ENCODE measurements at places on chromosomes 13 and 19. TPM values are rescaled to one million over a fixed set of nuclear protein-coding genes. Genes with fewer than 3 reads are reported as not detected.

Gene C19orf33
- 54.0 TPM for polyA plus RNA-seq

Gene VSTM2B
- polyA plus RNA-seq: not detected

Gene PLPP2
- 36.3 TPM for polyA plus RNA-seq

Gene C19orf53
- polyA plus RNA-seq: 239 TPM

Gene ZNF728
- polyA plus RNA-seq: not detected

Gene SPRED3
- polyA plus RNA-seq: 7.0 TPM

Gene RBM26
- 10.8 TPM for polyA plus RNA-seq

Gene NXNL1
- not detected for polyA plus RNA-seq

Data from endothelial cell of umbilical vein (primary cell).